ENCODE measurements at places on chromosomes 1 and 21.

- DNase-seq: no peak
Observed at GRCh38 chr1:178973652-178974101, 52.0 kb upstream of the FAM20B start.

DNA sequence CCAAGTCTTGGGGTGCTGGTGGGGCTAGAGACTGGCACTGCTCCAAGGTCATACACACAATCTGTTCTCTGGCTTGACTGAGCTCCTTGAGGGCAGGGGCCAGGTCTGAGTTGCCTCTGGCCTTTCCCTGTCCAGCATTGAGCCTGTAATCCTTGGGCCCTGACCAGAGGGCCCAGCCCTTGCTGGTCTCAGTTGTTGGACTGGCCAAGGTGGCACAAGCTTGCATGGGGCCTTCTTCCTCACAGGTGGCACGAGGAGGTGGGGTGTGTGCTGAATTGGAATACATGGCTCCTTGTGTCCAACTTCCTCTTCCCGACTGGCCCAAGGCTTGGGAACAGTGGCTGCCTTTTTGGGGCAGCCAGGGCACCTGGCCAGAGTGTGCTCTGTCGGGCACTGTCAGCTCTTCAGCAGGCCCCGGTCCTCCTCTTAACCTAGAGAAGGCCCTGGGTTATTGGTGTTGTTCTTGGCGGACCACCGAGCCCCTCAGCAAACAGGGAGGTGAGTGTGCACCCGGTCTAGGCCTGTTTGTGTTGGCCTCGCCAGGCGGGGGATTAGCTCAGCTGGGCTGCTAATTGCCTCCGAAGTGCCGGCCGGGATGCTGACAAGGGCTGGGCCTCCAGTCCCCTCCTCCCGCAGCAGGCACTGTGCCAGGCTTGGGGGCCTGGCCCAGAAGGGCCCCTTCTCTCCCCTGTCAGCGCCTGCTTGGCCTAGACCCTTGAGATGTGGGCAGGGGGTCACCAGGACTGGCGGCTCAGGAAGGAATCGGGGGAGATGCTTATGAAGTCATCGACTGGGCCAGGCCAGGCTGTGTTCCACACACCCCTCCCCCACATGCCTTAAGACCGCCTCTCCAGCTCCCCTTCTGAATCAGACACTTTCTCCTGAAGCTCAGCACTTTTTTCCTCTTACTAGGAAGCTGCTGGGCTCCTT is 28.5 kb downstream of the WNT4 start:
- no peak for DNase-seq

- DNase-seq: no peak
Observed at GRCh38 chr1:148362626-148363438, 120.3 kb downstream of the PPIAL4G start.

DNA sequence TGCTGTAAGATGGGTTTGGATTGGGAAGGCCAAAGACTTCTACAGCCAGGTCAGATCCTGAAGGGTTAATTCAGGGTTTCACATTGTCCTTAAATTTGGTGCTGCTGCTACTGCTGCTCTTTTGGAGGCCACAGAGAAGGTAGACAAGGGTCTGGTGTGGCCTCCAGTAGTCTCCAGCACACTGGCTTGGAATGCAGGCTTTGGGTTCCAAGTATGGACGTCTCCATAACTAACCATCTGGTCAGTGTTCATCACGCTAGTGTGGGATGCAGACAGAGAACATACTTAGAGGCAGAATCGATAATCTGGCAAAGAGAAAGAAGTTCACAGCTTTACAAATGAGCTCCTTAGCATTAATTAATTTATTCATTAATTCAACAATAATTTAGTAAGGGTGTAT is 154.1 kb downstream of the ZBTB18 start:
- DNase-seq: no peak

GRCh38 chr1:246566813-246567645 is 773 bp downstream of the CNST start:
- peak; percentile 76 for DNase-seq

- DNase-seq: no peak
Observed at GRCh38 chr1:97204468-97204867, 482.9 kb downstream of the PTBP2 start.

GRCh38 chr1:151596166-151596953 is 15.5 kb upstream of the SNX27 start:
- peak; percentile 89 for DNase-seq

DNA sequence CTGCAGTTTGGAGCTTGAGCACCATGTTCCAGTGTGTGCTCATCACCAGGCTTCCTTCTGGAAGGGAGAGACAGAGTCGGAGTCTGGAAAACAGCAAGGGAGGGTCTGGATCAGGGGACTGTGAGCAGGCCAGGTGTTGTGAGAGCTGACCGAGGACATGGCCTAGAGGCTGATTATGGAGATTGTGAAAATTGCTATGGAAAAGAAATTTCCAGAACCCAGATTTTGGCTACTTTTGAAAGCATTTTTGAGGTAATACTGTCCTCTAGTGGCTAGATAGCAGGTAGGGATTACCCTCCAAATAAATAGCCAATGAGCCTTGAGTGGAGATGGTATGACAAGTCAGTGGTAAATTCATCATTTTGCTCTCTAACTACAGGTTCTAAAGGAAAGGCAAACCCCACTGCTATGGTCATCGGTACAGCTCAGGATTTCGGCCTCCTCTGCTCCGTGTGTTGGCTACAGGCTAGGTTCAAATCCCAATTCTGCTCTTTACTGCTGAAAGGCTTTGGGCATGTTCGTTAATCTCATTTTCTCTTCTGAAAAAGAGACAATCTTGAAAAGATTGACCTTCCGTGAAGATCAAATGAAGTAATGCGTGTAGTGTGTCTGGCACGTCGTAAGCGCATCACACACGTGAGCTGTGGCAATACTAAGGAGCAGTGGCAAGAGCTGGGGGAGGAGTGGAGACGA is 1.0 kb upstream of the HAO2 start:
- DNase-seq: peak; percentile 42
